ENCODE measurements at places on chromosomes 5 and 9.

- no peaks in the 10 kb centered on the region for H3K36me3 ChIP-seq
- no peak overlapping the region for H3K4me3 ChIP-seq
- no peak for DNase-seq
- H3K4me1 ChIP-seq: no peaks in the 10 kb centered on the region
- H3K27me3 ChIP-seq: no peaks in the 10 kb centered on the region
Measured at GRCh38 chr5:4243479-4244264, 648.0 kb downstream of the IRX1 start.

DNA sequence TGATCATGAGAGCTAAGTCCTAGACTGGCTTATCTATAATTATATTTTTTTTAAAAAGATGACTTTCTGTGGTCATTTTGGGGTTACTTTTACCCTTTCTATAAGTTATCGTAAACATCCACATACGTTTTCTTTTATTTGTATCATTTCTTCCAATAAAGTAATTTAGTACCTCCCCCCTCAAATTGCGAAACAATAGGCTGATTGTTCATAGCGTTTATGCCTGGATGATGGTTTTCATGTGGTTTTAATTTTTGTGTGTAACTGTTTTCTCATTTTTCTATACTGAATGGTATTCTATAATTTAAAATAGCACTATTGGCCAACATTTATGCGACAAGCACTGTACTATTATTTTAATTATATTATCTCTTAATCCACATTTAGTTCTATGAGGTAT, 44.5 kb downstream of the SMC5 start:
- no peak for DNase-seq
- no peak overlapping the region for H3K27ac ChIP-seq
- H3K27me3 ChIP-seq: no peaks in the 10 kb centered on the region
- H3K36me3 ChIP-seq: peaks cover 88% of the 10 kb centered on the region
- H3K4me3 ChIP-seq: no peak overlapping the region
- no peaks in the 10 kb centered on the region for H3K4me1 ChIP-seq

DNA sequence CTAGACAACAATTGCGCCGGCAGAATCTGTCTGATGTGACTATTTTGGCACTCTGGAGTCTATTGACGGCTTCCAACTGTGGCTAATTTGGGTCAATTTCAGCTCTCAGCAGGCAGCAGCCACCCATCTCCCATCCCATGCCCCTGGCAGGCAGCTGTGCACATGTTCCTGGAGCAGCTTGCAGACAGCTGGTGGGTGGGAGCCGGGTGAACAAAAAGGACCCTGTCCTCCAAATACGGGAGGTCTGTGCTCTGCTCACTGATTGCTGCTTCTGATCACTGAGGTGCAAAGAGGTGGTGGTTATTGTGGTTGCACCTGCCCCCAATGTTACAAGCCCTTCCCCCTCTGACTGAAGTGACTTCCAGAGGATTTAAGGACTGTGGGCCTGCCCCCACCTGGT, 45.0 kb upstream of the N4BP3 start:
- H3K36me3 ChIP-seq: no peaks in the 10 kb centered on the region
- no peaks in the 10 kb centered on the region for H3K27me3 ChIP-seq
- no peaks in the 10 kb centered on the region for H3K4me1 ChIP-seq
- no peak overlapping the region for H3K4me3 ChIP-seq
- H3K27ac ChIP-seq: no peak overlapping the region
- no peak for DNase-seq

- no peak for DNase-seq
- no peaks in the 10 kb centered on the region for H3K4me1 ChIP-seq
- H3K4me3 ChIP-seq: no peak overlapping the region
Measured at GRCh38 chr5:92505925-92506324, 1075.1 kb downstream of the NR2F1-AS1 start.

DNA sequence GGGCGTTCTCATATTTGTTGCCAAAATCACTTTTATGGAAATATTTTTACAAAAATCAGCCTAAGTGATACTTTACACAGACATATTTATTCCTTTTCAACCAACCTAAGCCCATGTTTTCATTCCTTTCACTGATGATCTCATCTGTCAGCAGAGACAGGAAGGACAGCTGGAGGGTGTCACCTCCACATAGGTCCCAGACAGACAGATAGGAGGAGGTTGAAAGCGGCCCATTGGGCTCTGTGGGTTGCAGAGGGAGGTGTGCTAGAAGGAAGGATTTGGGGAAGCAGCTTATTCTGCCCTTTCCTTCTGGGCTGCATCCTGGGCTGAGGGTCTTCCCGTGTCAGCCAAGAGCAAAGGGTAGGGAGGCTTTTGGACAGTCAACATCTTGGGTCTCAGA, 26.0 kb upstream of the SEMA4D start:
- no peak overlapping the region for H3K27ac ChIP-seq
- no peaks in the 10 kb centered on the region for H3K27me3 ChIP-seq
- no peak overlapping the region for H3K4me3 ChIP-seq

DNA sequence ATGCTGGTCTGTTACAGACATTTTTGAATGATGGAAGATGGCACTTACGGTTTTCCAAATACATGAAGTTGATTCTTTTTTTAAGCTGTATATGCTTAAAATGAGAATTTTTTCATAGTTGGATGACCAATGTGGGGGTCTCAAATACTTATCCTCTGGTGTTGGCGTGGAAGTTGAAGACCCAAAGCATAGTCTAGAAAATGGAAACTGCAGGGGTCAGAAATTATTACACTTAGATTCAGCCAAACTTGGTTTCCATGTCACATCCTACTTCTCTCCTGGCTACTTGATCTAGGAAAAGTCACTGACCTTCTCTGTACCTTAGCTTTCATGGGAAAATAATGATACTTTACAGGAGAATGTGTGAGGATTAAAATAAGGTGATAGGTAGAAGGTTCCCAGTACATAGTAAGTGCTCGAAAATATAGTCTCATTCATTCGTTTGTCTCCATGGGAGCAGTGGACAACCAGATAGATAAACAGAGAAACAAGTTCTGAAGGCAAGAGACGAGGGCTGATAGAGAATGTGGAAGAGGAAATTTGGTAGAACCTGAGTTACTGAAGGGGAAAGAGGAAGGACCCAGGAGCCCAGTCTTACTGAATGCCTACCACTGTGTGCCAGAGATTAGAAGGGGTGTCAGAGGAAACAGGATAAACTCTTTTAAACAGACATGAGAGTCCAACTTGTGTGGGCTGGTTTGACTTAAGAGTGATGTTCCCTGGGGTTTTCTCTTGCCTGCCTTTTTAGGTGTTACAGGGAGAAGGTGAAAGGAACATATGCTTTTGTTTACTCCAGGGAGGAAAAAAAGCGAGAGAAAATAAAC, 560.3 kb upstream of the KLF4 start:
- DNase-seq: no peak
- no peak overlapping the region for H3K4me3 ChIP-seq
- peaks cover 22% of the 10 kb centered on the region for H3K4me1 ChIP-seq
- H3K27me3 ChIP-seq: no peaks in the 10 kb centered on the region
- H3K36me3 ChIP-seq: no peaks in the 10 kb centered on the region

Measured in endodermal cell (in vitro differentiated cells).